AG09319 (cell line): ENCODE measurements at places on chromosomes 5 and 9.

DNA sequence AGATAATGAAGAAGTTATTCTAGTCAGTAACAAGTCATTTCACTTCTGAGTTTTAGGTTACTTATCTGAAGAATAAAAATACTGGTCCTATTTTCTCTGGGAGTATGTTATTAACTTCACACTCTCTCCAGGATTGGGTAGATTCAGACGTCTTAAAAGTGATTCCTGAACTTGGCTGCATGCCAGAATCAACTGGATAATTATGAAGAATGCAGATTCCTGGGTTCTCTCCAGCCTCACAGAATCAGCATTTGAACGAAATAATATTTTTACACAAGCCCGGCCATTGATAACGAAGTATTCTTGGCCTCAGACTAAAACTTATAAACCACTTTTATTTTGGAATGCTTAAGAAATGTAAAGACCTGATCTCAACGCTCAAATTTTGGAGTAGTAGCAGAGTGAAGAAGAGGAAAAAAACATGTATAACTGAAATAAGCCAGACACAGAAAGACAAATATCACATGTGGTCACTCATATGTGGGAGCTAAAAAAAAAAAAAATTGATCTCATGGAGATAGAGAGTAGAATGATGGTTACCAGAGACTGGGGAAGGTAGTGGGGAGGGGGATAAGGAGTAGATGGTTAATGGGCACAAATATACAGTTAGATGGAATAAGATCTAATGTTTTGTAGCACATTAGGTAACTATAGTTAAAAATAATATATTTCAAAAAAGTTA, 507.3 kb downstream of the ISL1 start:
- DNase-seq, result no peak

- no peak for DNase-seq
These were observed 1.2 kb upstream of the CEMIP2 start for GRCh38 chr9:71769175-71770161.

DNA sequence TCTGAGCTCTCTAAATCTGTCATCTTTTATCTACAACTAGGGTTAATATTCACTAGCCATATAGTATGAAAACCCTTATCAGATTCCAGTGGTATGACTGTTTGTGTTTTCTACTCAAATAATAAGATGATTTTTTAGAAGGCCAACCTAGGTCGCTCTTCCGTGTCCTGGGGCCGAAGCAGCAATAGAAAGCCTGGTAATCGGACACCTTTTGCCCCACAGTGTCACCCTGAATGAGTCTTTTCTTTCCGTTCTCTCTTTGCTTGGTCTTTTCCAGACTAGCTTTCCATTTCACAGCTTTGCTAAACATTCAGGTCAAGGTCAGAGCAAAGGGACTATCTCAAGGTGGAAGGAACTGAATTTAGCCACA, 243.3 kb upstream of the ANKRD55 start:
- no peak for DNase-seq

GRCh38 chr5:8700222-8700621, 831.3 kb downstream of the MTRR start:
- no peak for DNase-seq

GRCh38 chr5:143359869-143360268, 43.6 kb downstream of the NR3C1 start:
- no peak for DNase-seq

DNA sequence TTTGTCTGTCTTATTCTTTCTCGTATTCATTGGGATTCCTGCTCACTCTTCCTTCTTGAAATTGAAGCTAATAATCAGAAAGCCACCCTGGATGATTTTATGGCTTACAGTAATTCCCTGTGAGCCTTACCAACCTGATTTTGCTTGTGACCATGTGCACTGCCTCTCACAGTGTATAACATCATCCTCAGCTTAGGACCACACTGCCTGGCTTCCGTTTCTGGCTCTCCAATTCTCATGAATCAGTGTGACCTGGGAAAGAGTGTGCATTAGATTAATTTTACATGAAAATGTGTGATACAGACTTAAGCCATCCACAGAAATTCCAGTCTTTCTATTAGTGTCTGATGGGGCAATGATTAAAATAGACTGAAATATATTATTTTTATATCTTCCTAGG, 126.8 kb upstream of the DMRT1 start:
- no peak for DNase-seq

GRCh38 chr9:117737721-117738226, 33.6 kb downstream of the TLR4 start:
- DNase-seq, result no peak

DNA sequence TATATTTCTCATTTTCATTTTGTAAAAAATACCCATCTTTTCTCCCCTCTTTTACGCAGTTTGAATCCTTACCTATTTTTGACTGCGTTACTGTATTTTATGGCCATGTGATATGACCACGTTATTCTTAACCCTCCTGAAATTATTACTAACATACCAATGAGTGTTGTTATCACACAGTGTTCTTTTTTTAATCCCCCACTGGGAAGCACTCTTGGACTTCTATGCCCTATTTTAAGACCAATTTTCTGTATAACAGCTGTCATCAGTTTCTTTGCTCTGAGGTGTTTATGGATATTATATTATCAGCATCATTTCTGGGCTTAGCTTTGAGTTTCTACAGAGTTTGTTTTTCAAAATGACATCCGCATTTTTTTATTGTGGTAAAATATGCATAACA, 71.1 kb downstream of the CFAP95 start:
- no peak for DNase-seq

DNA sequence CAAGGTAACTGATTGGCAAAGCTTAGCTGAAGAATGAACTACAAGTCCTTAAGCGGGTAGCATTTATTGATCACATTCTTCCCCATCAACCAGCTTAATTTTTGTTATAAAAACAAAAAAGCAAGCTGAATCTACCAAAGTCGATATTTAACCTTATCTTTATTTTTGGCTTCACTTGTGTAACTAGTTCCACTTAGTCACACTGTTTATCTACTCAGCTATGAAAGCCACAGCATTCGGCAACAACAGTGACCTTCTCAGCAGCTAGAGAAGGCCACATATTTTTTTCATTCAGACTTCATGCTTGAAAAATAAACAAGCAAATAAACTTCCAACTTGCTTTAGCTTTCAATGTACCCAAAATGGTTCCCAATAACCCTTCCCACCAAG, 69.4 kb downstream of the KLHL3 start:
- DNase-seq, result peak; percentile 7

DNA sequence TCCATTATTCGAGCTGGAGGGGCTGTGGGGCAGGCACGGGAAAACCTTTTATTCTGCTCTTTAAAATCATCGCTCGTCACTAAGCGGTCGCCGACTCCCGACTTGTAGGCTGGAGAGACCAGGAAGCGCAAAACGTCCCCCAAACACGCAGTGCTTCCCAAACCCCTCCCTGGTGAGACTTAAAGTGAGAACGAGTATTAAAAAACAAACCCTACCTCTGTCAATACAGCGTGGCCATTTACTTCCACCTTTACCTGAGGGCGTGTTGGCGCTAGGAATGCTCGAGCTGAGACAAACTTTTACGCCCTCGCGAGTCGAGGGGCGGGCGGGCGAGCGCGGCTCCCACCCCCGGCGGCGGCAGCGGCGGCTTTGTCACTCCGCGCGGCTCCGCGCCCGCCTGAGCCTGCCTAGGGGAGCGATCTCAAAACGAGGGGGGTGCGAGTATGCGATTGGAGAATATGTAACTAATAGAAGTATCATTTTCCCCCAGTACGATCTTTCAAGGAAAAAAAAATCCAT, at the start of gene NR2F1-AS1:
NR2F1-AS1 (minus strand) TSS at position 293 of the 519 bp plus-strand sequence.
- DNase-seq, result no peak
